ENCODE measurements at places on chromosomes 3 and 15. TPM values are rescaled to one million over a fixed set of nuclear protein-coding genes. Genes with fewer than 3 reads are reported as not detected.

DNA sequence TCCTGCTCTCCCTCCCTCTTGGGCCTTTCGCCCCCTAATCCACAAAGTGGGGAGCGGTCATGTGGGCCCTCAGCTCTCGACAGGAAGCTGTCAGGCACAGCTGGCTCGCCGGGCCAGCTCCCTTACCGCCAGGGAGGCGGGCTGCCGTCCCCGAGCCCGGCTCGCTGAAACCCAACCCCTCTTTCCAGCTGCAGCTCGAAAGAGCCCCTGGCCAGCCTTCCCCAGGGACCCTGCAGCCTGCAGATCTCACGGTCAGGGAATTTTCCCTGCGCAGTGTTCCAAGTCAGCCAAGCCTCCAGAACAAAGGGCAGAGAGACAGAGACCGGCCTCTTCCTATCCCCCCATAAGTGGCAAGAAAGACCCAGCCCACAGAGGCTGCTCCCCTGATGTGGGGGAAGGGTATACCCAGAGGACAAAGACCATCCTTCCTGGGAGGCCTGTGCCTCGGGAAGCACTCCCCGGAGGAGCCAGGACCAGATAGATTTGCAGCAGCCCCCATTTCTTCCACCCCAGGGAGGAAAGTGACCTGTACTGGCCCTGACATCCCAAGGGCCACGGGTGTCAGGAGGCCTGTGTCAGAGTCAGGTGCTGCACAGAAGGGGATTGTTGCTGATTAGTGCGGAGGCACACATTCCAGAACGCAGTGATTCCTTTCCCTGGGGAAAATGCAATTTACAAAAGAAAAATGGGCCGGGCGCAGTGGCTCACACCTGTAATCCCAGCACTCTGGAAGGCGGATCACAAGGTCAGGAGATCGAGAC lies 32.6 kb downstream of the MAGEF1 start:
- DNase-seq, result no peak
- no peaks in the 10 kb centered on the region for H3K27me3 ChIP-seq
- H3K36me3 ChIP-seq, result no peaks in the 10 kb centered on the region
- H3K27ac ChIP-seq, result no peak overlapping the region

CATSPER2 gene
- total RNA-seq, result 6.5 TPM

ZDHHC3 gene
- 78.6 TPM for total RNA-seq

GRCh38 chr3:49199239-49199899 lies 28.0 kb downstream of the KLHDC8B start:
- no peak overlapping the region for H3K4me3 ChIP-seq
- H3K4me1 ChIP-seq, result no peaks in the 10 kb centered on the region
- DNase-seq, result no peak
- no peak overlapping the region for H3K27ac ChIP-seq
